ENCODE measurements at places on chromosomes 7 and 10.

GRCh38 chr10:3551761-3552160 lies 233.2 kb downstream of the KLF6 start:
- no peak for DNase-seq

GRCh38 chr10:97550336-97551149 lies 22.0 kb upstream of the ANKRD2 start:
- no peak for DNase-seq

GRCh38 chr10:1413256-1413655 lies 324.1 kb downstream of the ADARB2 start:
- no peak for DNase-seq

GRCh38 chr10:11304906-11305585 lies 287.4 kb downstream of the CELF2 start:
- no peak for DNase-seq

GRCh38 chr7:67724435-67724834 lies 727.8 kb downstream of the TYW1 start:
- no peak for DNase-seq

- DNase-seq, result no peak
These were observed 463.6 kb downstream of the ZWINT start for GRCh38 chr10:55897490-55897921.

GRCh38 chr7:133529861-133530260 lies 277.0 kb downstream of the EXOC4 start:
- no peak for DNase-seq

- peak; percentile 51 for DNase-seq
These were observed 20.6 kb upstream of the RHOBTB1 start for GRCh38 chr10:60964257-60965235.

- DNase-seq, result peak; percentile 82
These were observed at the start of gene HELLS for GRCh38 chr10:94545391-94546048. Gene HELLS (plus strand): TSS chr10:94545788. CDS start chr10:94545922, 134 bp downstream.

- DNase-seq, result no peak
These were observed 4.3 kb downstream of the GPR22 start for GRCh38 chr7:107474104-107474521.

DNA sequence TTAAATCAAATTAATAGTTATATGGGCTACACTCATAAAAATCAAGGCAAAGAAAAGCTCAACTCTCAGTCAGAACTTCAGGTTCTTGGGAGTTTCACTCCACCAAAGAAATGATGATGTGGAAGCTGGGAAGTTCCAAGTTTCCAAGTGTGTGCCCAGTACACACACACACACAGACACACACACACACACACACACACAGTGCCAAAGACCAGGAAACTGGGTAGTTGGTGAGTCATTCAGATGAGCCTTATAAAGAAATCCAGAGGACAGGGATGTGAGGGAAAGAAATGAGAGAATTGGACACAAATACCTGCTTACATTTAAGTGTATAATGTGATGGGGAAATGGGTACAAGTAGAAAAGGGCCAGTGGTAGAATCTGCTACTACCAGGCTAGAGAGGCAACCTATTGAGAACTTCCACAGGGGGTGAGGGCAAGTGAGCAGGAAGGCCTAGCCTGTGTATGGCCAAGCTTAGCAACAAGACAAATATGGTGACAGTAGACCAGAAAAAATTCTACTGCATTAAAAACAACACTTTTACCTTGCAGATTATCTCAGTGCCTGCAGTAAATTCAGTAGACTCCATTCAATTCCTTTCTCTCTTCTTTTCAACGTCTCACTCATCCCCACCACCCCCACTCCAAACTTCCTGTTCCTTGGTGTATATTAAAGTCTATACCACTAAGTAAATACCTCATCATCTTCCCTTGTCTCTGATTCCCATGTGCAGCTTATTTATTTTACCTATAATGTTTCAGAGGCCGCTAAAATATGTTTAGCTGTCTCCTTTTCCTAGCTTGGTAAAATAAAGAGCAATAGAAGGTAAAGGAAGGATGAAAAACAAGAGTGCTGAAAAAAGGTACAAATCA lies 95.0 kb downstream of the CABCOCO1 start:
- no peak for DNase-seq

DNA sequence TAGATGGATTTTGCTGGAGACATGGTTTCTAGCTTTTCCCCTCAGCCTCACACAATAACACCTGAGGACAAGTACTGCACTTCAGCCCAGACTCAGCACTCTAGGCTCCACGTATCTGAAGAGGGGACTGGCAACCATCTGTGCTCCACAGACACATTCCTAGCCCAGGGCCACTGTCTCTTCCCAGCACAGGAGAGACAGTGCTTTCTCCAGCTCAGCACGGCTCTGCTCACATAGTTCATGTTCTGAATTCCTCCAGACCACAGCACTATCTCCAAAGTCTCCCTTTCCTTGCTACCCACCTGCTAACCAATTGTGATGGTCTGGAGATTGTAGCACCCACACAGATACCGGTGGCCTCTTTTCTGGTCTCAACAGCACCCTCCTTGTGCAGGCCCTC lies 114.5 kb downstream of the HTR7 start:
- no peak for DNase-seq

DNA sequence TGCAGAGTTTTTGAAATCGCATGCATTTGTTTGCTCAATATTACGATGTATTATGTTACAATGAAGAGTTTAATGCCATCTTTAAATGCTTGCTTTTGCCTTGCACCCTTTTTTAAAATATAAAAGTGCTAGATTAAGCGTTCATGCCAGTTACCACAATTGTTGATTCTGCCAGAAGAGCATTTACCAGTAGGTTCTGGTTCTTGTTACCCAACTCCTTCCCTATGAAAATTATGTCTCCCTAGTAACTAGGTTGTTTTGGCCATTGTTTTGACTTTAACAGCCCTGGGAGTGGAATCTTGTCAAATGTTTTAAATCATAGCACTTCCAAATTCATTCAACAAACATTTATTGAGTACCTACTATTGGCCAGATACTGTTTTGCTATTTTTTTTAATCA lies 32.8 kb upstream of the CDK14 start:
- DNase-seq, result no peak

- no peak for DNase-seq
These were observed 92.9 kb downstream of the ZNF467 start for GRCh38 chr7:149680331-149681025.

DNA sequence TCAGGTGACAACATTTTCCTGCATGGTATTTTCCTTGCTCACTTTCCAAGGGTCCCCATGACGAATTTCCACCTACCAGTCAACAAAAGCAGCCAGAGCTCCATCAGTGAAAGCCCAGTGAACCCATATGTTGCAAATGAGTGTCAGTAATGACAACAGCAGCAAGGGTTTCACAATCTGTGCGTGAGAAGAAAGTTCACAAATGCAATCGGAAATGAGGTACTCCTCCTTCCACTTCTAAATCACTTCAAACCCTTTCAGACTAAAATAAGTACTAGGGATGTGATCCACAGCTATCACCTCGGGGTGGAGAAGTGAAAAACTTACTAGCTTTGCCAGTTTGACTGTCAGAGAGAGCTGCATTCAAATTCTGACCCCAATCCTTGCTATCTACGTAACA lies 55.6 kb upstream of the BET1 start:
- no peak for DNase-seq

DNA sequence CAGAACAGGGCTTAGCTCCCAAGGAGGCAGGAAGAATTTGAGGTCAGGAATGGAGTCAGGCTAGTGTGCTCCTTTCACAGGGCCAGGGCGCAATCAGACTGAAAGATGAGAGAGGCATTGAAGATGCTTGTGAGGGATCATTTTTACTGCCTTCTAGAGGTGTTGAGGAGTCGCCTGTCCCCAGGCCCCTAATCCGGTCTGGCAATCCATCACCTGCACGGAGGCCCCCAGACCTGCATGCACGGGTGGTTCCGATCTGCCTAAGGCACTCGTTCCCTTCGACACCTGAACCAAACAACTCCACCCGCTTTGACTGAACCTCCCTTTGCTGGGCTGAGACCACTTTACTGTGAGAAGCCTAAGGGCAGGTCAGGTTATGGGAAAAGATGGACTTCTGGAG lies 8.0 kb downstream of the FOXI2 start:
- no peak for DNase-seq

DNA sequence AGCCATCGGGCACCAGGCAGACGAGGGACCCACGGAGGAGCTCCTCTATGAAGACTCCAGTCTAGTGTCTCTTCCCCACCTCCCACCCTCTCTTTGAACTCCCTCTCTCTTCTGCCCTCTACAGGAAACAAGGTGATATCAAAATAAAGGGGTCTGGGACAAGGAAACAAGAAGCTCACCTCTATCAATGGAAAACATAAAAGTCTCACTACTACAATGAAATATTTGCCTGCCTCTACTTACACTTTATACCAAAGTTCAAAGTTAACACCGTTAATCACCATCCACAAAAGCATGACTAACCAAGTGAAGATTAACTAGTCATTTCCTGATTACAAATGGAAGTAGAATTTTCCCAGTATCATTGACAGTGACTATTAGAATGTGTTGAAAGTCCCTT lies 82.2 kb downstream of the PARD3 start:
- DNase-seq, result no peak

DNA sequence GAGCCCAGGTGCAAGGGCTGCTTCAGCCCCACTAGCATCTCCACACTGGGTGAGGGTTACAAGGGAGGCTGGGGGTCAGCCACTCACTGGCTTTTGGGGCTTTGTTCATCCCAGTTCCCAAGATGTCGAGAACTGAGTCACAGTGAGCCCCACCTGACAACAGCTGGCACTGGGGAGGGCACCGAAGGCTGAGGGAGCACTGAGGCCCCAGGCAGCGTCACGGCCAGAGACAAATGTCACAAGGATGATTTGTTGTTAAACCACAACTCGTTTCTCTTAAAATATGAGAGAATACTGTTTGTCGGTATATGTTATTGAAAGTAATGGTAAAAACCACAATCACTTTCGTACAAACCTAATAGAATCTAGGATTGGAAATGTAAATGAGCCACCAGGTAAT lies 219.9 kb downstream of the CELF2 start:
- DNase-seq, result peak; percentile 41

DNA sequence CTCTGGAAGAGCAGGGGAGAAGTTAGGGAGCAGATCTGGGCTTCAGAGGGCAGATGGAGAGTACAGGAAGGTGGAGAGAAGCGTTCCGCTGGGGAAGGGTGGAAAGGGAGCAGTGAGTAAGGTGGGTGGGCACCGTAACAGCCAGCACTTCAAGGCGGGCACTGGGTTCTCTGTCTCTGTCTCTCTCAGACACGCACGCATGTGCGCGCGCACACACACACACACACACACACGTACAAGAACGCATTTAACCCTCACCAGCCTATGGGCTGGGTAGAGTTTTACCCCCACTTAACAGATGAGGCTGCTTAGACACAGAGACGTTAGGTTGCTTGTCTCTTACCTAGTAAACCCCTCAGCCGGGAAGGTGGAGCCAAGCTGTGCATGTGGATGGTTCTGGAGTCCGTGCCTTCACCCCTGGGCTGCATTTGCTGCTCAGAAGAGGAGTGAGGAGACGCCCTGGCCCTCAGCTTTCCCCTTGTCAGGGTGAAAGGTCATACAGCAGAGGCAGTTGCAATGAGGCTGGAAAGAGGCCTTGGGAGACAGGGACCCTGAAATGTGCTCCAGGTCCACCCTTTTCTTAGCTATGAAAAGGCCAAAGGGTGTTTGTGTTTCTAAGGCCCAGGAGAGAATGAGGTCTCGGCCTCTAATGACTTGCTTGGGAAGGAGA lies 16.0 kb downstream of the ADCYAP1R1 start:
- DNase-seq, result no peak

- peak; percentile 41 for DNase-seq
These were observed 5.4 kb downstream of the WDR86 start for GRCh38 chr7:151404216-151405011.

- no peak for DNase-seq
These were observed 154.9 kb upstream of the TMEM72 start for GRCh38 chr10:44756216-44756615.

DNA sequence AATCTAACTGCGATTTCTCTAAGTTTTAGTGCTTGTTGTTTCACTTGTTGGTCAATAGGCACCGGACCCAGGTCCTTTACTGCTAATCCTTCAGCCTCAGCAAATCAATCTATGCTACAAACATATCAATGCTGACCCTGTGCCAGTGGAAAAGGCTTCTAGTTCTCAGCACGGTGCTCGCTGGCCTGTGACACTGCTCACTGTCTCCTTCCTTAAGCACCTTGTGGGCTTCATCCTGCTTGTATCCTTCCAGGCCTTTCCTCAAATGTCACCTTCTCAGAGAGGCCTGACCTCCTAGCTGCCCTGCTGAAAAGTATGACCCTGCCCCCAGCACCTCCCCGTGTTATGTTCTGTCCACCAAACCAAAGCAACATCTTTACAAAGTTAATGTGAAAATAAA lies 201.2 kb upstream of the FRMD4A start:
- DNase-seq, result no peak

GRCh38 chr10:78626471-78626870 lies 442.3 kb upstream of the ZMIZ1 start:
- DNase-seq, result no peak

GRCh38 chr7:130649004-130649790 lies 19.4 kb downstream of the COPG2 start:
- no peak for DNase-seq

DNA sequence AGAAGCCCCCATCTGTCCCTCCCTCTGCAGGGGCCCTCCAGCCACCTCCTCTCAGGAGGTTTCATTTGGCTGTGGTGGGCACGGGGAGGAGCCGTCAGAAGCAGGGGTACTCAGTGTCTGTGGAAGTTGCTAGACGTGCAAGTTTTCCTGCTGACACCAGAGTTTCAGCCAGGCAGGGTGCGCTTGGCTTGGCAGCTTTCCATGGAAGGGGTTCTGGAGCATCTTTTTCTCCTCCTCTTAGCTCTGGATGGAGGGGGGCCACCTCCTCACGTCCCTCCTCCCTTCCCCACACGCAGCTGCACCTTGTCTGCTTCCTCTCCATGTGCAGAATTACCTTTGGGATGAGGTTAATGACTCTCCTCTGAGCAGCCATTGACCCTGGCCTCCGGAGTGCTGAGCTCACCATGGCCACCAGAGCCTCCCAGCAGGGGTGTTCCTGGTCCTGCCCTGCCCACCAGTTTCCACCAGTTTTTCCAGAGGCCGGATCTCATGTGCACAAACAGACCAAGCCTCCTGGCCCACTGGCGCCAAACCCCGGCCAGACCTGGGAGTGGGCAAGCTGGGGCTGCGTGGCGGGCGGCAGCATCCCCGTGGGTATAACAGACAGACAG lies 579.8 kb upstream of the FOXK1 start:
- DNase-seq, result no peak

GRCh38 chr10:27383595-27384542 lies 120.2 kb upstream of the RAB18 start:
- DNase-seq, result no peak

GRCh38 chr7:36400606-36401005 lies 10.9 kb downstream of the ANLN start:
- DNase-seq, result no peak

DNA sequence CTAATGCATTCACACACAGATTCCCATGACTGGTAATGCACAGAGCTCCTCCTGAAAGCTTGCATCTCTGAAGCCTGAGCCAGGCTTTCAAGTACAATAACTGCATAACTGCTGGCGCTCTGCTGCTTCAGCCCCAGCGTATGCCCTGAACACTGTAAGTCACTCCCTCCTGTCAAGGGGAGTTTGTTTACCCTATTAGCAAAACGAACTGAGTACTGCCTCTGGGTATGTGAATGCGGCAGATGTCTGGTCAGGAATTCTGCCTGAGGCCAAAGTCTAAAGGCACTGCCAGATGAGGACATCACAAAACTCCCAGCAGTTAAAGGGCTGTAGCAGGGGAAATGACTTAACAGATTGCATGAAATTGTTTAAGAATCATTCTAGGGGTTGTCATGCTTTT lies 97.7 kb downstream of the NRCAM start:
- no peak for DNase-seq

- peak; percentile 84 for DNase-seq
These were observed 193.8 kb upstream of the ADO start for GRCh38 chr10:62610649-62611229.

- DNase-seq, result no peak
These were observed 89.3 kb downstream of the ICA1 start for GRCh38 chr7:8172372-8173354.

GRCh38 chr7:139471740-139472353 lies 11.6 kb downstream of the KLRG2 start:
- DNase-seq, result no peak

All from CD4-positive, alpha-beta T cell treated with Interleukin-17A for 1 hour (primary cell).